ENCODE measurements at places on chromosomes 7 and 10.

GRCh38 chr7:42138691-42139090 is 98.3 kb downstream of the GLI3 start:
- no peak for DNase-seq

GRCh38 chr7:50981743-50982142 is 199.0 kb upstream of the GRB10 start:
- DNase-seq = no peak

DNA sequence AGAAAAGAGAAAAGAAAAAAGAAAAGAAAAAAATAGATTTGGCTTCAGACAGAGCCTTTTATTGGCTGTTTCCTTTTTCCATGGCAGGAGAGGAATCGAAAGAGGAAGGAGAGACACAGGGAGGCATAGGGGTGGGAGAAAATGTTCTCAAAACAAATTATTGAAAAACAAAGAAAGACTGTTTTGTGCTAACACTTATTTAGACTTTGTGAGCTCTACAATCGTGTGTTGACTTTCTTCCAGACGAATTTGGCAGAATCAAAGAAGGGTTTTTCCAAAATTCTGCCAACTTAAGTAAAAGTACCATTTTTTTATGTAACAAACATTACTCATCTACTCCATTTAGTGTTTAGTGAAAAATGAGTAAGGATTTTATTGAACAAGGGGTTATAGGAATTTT is 982.2 kb downstream of the REEP3 start:
- DNase-seq = no peak

- DNase-seq = no peak
Observed at GRCh38 chr7:139734395-139734794, 43.4 kb downstream of the HIPK2 start.

- DNase-seq = no peak
Observed at GRCh38 chr7:24728503-24729364, 28.5 kb downstream of the GSDME start.

DNA sequence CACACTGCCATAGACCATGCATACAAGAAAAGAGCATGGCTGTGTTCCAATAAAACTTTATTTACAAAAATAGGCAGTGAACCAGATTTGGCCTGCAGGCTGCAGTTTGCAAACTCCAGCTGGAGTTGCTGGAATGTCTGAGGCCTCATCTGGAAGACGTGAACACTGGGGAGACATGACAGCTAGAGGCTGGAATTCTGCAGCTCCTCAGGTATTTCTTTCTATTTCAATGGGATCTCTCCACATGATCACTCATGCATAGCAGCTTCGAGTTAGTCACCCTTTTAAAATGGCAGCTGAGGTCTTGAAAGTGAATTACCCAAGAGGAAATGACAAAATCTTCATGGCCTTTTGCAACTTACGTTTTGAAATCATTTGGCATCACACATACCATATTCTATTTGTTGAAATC is 52.6 kb upstream of the BET1 start:
- no peak for DNase-seq

GRCh38 chr10:129956876-129957673 is 7.0 kb downstream of the EBF3 start:
- no peak for DNase-seq

- peak; percentile 92 for DNase-seq
Observed at GRCh38 chr7:142535123-142535779, 214.0 kb upstream of the PRSS1 start.

DNA sequence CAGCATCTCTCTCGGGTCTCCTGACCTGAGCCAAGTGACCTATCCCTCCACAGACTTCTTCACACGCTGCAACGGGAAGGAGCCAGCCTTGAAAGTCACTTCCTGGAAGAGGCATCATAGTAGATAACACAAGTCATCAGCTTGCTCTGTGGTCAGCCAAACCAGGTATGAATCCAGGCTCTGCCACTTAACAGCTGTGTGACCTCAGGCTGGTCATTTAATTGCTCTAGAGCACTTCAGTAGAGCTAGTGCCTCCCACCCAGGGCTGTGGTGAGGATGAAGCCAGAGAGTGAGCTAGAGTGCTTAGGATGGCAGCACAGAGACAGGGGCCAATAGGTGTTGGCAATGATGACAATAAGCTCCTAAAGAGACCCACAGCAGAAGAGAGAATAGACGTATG is 247.7 kb upstream of the ZMIZ1 start:
- DNase-seq = no peak

DNA sequence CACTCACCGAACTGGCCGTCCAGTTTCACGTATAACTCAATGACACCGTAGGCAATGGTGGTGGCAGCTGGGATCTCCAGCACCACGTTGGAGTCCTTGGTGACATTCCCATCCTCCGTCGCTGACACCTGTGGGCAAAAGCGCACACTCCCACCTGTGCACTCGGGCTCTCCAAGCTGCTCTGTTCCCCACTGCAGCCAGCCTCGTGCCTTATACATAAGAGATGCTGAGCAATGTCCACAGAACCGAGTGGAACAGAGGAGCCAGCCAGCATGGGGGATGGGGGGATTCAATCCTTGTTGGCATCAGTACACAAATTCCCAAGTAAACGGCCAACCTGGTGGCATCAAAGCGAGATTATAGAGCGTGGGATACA is 40.0 kb downstream of the GSDME start:
- DNase-seq = no peak

DNA sequence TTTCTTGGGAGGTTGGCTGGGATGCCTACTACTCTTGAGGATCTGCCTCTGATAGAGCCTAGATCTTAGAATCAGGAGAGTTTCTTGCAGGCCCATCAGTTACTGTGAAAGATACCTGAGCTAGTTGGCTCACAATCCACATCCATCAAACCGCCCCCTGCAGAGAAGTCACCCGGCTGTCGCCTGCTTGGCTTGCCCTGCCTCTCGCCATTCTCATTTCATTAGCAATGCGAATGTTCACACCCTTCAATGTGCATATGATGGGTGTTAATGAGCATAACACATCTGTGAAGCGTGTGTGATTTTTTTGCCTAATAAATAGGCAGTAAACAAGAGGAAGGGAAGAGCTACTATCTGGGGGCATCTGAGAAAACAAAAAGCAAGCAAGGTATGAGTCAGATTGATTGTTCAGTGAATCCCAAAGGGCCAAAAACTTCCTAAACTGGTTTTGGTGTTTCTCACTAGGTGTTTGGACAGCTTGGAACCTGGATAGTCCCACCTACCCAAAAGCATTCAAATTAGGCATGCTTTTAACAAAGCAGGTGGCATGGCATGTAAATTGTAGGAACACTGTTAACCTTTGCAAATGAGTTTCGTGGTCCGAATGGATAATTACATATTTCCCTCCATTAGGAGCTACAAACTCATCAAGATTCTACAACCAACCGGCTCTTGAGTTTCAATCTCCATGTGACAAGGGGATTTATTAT is 272.3 kb upstream of the C7orf33 start:
- peak; percentile 45 for DNase-seq

- DNase-seq = no peak
Observed at GRCh38 chr7:158396301-158396905, 191.2 kb downstream of the PTPRN2 start.
